ENCODE measurements at places on chromosomes 7 and 10.

GRCh38 chr10:72846238-72846637 lies 47.3 kb upstream of the OIT3 start:
- peak; percentile 35 for ATAC-seq

DNA sequence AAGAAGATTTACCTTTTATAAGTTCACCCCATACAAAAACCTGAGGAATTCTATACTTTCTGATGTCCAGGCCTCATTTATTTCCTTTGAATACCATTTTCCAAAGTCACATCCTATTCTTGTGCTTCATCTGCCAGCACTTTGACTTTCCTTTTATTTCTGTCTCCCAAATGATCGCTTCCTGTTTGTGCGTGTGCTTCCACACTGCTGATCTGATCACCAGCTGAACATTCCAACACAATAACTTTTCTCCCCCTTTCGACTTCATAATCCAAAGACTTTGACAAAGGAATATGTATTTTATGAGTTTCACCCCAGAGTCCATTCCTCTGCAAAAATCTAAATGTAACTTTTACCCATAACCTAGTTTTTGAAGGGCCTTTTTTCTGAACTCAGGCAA lies 3.1 kb downstream of the ELAPOR2 start:
- ATAC-seq, result no peak

GRCh38 chr10:86098187-86098881 lies 268.3 kb downstream of the GRID1 start:
- no peak for ATAC-seq

- no peak for ATAC-seq
These were observed 1.6 kb upstream of the IDI1 start for GRCh38 chr10:1050554-1050953.

- ATAC-seq, result peak; percentile 86
These were observed 58.3 kb downstream of the VCL start for GRCh38 chr10:74056050-74056818.

DNA sequence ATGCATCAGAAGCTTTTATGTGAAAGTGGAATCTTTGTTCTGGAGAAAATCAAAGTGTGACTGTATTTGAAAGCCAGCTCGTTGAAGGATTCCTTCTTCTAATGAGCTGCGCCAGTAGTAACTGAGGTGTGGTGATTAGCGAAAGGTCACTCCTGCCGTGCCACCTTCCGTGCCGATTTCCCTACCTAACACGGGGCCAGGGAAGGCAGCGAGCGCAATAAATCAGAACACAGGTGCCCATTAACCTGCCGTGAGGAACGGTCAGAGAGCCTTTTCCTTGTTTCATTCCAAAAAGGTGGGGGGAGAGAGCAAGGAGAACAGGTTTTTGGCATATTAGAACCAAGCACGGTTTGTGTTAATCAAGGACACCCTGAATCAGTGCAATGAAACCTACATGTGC lies 258.0 kb downstream of the CELF2 start:
- no peak for ATAC-seq

DNA sequence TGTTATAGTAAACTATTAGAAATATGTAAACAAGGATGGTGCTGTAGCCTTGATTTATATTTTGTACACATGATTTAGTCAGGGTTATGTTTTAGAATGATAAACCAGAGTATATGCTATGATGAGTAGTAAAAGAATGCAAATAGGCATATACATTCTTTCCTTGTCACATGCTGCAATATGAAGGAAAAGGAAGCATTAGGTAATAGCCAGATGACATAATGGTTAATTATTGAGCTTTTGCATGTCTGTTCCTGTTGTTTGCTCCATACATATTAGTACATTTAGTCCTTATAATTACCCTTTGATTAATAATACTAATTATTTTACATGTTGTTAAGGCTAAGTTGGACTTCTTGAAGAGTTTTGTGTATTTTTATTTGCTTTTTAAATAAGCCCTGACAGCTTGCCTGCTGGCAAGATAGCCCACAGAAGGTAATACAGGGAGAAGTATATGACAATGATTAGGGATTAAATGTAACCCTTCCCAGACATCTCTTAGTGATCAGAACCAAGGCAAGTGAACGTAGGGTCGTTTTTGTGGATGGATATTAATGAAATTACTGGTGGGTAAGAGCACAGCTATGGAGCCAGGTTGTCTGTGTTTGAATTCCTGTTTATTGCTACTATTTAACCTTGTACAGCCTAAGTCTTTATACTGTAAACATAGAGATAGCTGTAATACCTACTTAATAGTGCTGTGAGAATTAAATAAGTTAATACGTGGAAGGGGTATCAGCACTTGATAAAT lies 68.4 kb downstream of the PHTF2 start:
- no peak for ATAC-seq

DNA sequence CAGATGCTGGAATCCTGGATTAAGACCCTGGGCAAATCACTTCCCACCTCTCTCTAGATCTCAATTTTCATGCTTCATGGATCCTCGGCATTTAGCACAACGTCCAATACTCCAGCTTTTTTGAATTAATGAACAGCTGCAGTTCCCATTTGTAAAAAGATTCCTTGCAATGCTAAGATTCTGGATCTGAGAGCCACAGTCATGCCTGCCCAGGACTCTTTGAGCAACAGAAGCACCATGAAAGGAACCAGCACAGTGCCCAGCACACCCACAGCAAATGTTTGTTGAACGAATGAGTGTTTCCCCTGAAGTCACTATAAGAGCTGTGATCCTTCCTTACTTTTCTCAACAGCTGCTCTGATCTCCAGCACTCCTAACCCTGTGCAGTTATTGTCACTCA lies 20.8 kb upstream of the DDIT4 start:
- no peak for ATAC-seq

- ATAC-seq, result no peak
These were observed 12.4 kb downstream of the POLL start for GRCh38 chr10:101575580-101576210.

DNA sequence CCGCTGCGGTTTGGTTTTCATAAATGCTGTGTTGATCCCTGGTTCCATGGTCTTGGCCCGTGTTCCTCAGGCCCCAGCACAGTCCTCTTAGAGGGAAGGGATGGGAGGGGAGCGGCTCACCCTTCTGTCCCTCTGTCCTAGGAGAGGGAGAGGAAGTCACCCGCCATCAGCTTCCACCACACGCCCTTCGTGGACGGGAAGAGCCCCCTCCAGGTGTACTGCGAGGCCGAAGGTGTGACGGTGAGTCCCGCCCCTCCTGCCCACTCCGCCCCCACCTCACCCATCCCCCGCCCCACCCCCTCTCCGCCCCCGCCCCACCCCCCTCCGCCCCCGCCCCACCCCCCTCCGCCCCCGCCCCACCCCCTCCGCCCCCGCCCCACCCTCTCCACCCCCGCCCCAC lies 37.5 kb upstream of the DPYSL4 start:
- no peak for ATAC-seq

DNA sequence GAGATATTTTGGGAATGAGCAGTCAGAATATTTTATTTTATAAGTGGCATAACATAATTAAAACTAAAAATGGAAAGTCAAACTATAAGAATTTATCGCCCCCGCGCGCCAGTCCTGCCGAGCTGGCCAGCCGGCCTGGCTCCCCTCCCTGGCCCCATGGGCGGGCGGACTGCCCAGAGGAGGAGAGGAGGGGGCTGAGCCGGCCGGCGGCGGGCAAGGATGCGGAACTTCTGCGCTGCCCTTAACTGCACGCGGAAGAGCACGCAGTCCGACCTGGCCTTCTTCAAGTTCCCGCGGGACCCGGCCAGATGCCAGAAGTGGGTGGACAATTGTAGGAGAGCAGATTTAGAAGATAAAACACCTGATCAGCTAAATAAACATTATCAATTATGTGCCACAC lies 96.8 kb downstream of the DKK1 start:
- ATAC-seq, result no peak

DNA sequence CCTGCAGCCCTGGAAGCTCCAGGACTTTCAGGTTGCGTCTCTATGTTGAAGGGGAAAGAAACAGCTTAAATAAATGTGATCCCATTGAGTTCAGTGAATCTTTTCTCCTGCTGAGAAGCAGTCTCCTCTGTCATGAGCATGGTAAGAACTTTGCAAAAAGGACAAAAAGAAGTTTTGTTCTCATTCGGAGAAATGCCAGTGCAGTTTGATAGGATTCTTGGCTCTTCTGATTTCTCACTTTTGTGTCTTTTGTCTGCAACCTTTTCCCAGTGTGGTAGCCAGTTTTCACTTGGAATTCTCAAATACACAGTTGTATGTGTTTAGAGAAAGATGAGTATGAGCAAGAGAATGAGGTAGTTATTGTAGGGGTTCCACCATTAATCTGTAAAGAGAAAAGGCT lies 64.3 kb downstream of the AP3M1 start:
- ATAC-seq, result no peak

DNA sequence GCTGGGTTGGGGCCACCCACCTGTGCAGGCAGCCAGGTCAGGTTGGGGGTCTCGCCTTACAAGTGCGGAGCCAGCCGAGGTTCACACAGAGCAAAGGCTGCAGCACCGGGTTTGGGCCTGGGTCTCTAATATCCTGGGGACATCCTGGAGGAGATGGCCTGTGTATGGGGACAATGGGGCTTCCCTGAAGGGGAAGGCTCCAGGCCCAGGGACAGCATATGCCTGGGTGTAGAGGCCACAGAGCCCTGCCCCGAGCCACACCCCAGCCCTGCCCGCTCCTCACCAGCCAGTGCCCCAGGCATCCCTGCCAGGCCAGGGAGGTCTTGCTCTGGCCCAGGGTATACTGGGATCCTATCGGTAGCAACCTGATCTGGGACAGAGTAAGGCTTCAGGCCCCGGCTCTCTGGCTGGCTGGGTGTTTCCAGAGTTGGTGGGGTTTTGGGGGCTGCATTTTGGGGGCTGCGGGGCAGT lies 9.1 kb downstream of the TTYH3 start:
- ATAC-seq, result no peak

- ATAC-seq, result no peak
These were observed 128.8 kb upstream of the GPR26 start for GRCh38 chr10:123537188-123537961.

- no peak for ATAC-seq
These were observed 168.9 kb upstream of the PFKP start for GRCh38 chr10:2898509-2898860.

- no peak for ATAC-seq
These were observed 33.8 kb upstream of the RNF32 start for GRCh38 chr7:156606691-156607331.

DNA sequence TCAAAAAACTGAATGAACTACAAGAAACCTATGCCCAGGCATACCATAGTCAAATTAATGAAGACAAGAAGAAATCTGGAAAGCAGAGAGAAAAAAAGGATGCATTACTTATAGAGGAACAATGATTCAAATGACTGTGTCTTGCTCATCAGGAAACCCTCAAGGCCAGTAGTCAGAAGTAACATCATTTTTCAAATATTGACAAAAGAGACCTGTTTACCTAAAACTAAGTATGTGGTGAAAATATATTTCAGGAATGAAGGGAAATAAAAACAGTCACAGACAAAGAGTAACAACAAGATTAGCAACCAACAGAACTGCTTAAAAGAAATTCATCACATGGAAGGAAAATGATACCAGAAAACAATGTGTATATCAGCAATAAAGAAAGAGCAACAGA lies 128.4 kb downstream of the ALOX5 start:
- no peak for ATAC-seq

- no peak for ATAC-seq
These were observed 59.8 kb downstream of the SLC25A40 start for GRCh38 chr7:87816389-87816788.

Data from activated CD4-positive, CD25-positive, alpha-beta regulatory T cell treated with anti-CD3 and anti-CD28 coated beads, Interleukin-2, amount 50 U/mL, for 24 hours (primary cell).